Activated CD4-positive, CD25-positive, alpha-beta regulatory T cell treated with anti-CD3 and anti-CD28 coated beads, Interleukin-2, amount 50 U/mL, for 72 hours (primary cell): ENCODE measurements at places on chromosomes 12 and 14.

DNA sequence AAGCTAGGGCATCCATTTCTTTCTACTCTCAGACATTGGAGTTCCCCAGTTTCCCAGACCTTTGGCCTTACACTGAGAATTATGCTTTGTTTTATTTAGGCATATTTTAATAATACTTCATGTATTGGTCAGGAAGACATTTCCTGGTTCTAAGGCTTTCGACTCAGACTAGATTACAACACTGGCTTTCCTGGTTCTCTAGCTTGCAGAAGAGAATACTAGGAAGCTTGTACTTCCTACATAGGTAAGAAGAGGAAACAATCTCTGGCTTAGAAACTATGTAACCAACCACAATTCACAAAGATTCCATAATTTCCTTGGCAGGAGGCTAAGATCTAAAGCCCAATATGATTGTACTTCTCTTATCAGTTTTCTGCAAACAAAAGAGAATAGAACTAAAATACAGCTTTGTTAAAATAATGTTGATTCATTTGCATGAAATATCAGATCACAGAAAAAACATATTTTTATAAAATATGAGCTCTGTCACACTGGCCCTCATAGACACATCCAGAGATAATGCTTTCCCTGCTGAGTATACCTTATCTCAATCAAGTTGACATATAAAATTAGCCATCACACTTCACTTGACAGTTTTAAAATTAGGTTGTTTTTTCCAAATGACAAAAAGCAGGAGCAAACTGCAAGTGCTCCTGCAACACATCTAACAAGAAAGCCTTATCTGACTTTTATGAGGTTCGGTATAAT, 30.5 kb downstream of the CLEC2D start:
- no peak for DNase-seq

DNA sequence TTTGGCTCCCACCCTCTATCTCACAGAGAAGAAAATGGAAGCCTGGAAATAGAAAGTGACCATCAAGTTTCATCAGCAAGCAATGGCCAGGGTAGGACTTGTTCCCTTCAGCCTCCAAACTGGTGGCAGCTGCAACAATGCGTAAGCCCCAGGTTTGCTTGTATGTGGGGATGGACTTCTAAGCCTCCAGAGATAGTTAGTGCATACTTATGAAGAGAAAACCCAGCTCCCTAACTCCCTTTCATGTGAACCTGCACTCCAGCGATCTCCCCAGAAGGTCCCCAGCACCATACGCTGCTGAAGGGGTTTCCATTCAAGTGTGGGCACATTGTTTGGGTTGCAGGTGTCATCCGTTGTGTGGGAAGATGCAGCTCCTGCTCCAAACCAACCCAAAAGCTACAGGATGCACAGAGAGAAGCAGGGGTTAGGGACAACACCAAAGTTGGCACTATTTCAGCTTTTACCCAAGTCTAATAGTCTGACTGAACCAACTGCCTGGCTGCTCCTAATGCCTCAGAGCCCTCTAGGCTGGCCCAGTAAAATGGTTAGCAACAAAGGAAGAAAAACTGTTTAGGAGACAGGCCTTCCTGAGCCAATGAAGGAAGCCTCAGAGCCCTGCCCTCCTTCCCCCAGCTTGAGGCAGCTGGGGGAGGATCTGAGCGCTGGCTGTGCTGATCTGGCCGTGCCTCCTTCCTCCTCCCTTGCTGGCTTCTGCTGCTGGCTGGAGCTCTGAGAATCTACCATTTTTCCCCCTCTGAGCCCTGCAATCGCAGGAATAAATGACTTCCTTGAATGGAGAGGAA, 12.3 kb downstream of the ZFP36L1 start:
- DNase-seq: no peak

GRCh38 chr14:23359722-23360447, 5.1 kb downstream of the EFS start:
- no peak for DNase-seq

DNA sequence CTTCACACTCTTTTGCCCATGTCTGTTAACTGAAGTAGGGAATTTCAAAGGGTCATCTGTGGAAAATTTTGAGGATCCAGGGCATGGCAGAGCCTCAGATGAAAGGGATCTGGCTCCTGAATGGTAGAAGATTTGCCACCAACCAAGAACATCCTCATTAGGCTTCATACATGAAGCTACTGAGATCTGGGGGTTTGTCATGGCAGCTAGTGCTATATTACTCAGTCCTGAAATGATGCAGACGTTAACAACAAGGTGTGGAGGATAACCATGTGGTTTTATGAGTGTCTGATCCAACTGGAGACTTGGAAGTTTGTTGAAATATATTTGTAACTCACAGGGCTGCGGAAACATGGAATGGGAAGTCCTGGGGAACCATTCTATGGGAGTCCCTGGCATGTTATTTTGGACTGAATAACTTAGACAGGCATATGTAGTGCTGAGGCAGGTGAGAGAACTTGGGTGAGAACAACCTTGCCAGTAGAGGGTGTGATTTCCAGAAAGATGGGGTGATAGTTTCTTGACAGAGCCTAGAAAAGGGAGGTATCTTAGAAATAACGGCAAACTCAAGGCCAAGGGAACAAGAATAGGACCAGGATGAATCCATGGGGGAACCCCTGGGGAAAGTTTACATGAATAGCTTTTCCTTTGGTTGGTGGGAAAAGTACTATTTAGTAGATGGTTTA, 42.0 kb upstream of the C12orf75 start:
- no peak for DNase-seq

GRCh38 chr14:67574806-67575205, 25.3 kb downstream of the PIGH start:
- DNase-seq: no peak
